ENCODE measurements at places on chromosomes 3 and 15. TPM values are rescaled to one million over a fixed set of nuclear protein-coding genes. Genes with fewer than 3 reads are reported as not detected.

DNA sequence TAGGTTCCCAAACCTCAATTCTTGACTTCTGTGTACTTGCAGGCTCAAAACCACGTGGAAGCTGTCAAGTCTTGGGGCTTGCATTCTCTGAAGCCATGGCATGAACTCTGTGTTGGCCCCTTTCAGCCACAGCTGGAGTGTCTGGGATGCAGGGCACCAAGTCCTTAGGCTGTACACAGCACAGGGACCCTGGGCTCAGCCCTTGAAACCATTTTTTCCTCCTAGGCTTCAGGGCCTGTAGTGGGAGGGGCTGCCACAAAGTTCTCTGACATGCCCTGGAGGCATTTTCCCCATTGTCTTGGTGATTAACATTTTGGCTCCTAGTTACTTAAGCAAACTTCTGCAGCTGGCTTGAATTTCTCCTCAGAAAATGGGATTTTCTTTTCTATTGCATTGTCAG lies 135.4 kb downstream of the ATG7 start:
- DNase-seq: no peak

DNA sequence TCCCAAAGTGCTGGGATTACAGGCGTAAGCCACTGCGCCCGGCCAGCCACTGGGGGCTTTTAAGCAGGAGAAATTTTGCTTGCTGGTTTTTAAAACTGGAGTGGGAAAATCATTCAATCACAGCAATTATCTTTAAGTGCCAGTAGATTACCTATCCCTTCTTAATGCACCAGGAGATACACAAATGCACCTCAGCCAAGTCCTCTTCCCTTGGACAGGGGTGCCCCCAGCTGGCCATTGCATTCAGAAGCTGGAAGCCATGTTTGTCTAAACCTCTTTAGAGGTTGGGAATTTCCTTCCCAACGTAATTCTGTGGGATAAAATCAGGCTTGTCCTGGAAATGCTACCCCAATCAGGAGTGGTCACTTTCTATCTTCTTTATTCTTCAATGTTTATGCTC lies 26.6 kb downstream of the MIX23 start:
- DNase-seq: no peak

- DNase-seq: no peak
Measured at GRCh38 chr3:12471241-12471640, 13.0 kb upstream of the TSEN2 start.

- DNase-seq: no peak
Measured at GRCh38 chr3:51942603-51943450, 664 bp downstream of the PARP3 start.

DNA sequence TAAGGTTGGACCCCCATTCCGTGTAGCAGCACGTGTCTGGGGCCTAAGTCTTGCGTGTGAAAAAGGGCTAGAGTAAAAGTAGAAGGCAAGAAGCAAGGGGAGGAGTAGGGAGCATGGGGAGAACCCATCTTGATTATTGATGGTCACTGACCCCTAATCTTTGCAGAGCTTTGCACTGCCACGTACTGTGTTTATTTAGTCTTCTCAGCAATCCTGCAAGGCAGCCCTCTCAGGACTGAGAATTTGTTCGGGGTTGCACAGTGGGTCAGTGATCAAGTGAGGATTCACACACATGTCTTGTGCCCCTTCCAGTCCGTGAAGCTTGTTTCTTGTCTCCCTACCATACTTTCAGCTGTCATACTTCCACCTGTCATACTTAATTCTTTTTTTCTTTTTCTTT lies 7.2 kb downstream of the SEMA4B start:
- DNase-seq: no peak

DNA sequence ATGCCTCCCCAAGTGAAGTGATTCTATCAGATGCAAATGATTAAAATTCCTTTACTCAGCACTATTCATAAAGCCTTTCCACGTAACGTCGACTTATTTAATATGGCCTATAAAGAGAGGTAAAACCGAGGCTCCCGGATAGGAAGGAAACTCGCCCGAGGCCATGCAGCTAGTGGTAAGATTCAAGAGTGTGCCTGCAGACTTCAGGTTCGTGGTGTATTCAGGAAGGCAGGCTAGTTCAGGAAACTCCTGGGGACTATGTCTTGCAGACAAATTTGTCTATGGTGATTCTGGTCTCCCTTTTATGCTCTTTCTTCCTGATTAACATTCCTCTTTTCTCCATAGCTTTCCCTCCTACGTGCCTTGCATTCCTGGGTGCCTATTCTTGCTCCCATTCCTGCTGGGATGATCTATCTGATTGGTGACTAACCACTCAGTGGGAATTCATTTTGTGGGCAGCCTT lies 150.7 kb downstream of the SST start:
- no peak for DNase-seq

DNA sequence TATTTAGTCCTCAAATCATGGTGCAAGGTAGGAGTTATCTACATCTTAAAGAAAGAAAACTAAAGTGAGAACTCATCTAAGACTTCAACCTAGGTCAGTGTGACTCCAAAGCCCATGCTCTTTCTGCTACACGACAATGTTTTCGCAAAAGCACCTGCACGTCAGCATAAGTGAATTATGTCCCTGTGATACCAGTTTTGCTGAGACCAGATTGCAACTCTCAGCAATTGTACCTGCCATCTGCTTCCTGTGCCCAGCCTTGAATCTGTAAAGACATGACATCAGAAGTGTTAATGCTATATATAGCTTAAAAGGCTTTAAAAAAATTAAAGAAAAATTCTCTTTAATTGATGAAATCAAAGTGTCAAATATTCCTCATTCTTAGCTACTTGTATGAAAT lies 43.4 kb downstream of the RETNLB start:
- no peak for DNase-seq

GRCh38 chr15:74430510-74430951 lies 3.2 kb downstream of the SEMA7A start:
- no peak for DNase-seq

DNA sequence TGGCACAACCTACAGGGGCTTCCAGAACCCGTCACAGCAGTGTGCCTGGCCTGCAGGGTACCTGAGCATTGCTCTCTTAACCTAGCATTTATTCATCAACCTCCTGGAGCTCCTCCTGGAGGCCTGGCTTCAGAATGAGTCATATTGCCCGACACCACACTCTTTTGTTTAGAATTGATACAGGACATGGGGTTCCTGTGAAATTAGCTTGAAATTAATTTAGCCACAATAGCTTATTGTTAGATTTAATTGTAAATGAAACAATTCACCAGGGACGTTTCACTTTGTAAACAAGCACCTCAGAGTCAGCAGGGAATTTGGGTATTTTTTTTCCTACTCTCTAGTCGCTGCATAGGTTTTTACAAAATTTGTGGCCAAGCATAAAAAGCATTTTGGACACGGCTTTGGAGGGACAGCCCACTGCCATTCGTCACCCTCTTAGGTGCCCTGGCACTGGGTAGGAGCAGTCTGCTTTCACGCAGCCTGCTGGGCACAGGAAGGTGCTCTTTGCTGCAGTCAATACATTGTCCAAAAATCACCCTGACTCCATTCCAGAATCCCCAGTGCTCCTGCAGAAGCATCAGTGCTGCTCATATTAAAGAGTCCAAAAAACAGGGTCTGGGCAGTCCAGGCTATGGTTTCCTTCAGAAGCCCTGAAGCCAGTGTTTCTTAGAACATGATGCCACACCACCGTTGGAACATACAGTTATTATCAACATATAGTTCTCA lies 60.8 kb upstream of the MEF2A start:
- no peak for DNase-seq

DNA sequence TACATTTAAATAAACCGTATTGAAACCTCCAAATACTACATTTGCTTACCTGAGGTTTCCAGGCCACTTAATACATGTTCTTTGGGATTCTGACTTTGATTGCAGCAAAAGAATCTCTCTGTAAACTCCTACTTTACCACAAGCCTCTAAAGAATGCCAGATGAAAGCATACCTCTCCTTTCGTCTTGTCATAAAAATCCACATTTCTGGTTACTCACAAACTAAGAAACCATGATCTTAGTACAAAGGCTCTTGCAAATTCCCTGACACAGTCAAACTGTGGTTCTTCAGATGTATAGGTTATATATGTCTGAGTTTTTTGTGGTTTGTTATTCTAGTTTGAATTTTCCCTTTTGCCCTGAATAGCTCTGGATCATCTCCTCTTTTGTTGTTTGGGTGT lies 188.4 kb downstream of the RAP2B start:
- DNase-seq: no peak

GRCh38 chr3:249587-250262 lies 53.2 kb downstream of the CHL1 start:
- DNase-seq: no peak

PRRT3 gene
- 3.6 TPM for total RNA-seq

ACP3 gene
- total RNA-seq: not detected

All from glomerular endothelial cell (primary cell).